Right lobe of liver (tissue), 6 donors: ENCODE measurements at places on chromosomes 13 and 19.
A peak's percentile ranks its signal among the peaks of the same experiment; 100 is the strongest.

DNA sequence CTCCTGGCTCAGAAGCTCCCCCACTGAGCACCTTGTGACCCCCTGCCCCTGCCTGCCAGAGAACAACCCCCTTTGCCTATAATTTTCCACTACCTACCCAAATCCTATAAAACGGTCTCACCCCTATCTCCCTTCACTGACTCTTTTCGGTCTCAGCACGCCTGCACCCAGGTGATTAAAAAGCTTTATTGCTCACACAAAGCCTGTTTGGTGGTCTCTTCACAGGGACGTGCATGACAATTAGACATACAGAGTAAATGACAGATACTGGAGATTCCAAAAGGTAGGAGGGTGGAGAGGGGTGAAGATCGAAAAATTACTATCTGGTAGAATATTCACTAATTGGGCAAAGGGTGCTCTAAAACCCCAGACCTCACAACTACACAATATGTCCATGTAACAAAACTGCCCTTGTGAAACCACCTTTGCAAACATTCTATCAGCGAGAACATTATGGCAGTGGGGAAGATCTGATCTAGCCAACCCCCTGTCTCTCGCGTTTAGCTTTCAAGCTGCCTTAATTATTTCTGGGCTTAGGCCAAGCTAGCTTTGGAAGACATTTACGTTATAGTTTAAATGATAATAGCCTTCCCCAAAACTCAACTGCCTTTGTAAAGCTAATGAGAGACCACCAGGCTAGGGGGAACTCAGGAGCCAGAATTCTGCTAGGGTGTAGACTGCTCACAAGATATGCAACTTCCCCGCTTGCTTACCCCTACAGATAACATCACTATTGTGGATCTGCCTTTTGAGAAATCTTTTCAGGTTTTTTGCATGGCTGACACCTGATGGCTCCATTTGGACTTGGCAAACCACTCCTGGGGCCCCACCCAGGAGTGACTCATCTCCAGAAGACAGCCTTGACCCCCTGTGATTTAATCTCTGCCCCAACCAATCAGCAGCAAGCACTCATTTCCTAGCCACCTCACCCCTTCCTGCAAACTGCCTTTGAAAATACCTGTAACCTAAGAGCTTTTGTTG, 1534.0 kb upstream of the SPRY2 start:
- DNase-seq: no peak

- DNase-seq: no peak
Measured at GRCh38 chr19:7860714-7861618, 13.2 kb downstream of the PRR36 start.

GRCh38 chr13:92989301-92989700, 237.3 kb upstream of the GPC6 start:
- DNase-seq: no peak

GRCh38 chr13:62924395-62924794, 1508.7 kb upstream of the PCDH20 start:
- DNase-seq: no peak

DNA sequence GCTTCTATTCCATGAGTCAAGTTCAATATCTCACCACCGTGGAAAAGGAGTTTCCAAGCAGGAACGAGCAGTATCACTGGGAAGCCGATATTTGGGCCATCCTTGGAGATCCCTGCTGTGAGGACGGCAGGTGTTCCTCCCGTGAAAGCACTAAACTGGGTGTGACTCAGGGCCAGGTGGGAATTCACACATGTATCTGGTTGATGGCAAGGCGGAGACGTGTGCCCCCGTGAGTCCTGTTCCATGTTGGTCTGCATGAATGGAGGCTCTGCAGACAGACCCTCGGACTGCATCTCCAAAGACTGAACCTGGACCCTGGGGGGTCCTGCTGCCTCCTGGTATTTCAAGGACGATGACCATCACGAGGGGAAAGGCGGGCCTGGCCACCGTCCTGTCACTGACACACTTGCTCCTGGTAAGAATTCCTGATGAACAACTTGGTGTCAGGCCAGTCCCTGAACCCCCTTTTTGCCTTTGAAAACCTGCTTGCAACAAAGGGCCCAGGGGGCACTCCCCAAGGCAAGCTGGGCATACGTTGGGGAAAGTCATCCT, 22.8 kb upstream of the GAS6 start:
- no peak for DNase-seq

GRCh38 chr13:102361113-102361512, 40.7 kb downstream of the FGF14 start:
- no peak for DNase-seq

DNA sequence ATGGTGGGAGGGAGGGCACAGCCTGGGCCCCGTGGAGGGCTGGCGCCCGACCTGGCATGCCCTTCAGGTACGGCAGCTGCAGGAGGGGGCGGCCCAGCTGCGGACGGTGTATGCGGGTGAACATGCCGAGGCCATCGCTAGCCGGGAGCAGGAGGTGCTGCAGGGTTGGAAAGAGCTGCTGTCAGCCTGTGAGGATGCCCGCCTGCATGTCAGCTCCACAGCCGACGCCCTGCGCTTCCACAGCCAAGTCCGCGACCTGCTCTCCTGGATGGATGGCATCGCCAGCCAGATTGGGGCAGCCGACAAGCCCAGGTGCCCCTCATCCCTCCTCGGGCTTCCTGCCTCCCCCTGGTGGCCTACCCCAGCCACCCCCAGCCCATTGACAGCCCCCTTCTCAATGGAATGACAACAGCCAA, 16.6 kb upstream of the SHKBP1 start:
- no peak for DNase-seq

DNA sequence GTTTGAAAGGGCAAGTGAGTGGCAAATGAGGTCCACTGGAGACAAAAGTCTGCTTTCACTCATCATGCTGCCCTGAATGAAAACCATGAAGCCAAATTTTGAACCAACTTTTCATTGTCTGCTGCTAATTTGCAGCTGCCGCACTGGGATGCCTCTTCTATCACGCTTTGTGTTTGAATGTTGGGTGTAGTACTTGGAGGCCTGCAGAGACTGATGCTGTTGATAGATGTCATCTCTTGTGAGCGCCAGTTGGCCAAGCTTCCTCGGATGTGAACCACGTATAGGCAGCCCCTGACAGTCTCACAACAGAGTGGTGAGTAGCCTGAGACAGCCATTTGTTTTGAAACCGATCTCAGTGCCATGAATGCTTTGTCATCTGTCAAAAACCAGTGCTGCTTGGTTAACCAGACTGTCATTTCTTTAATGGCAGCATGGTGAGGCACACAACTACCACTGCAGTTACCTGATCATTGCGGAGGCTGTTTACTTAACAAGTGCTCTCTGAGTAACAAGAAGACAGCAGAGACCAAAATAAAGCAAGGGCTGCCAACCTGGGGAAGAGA, 31.2 kb upstream of the SLC10A2 start:
- DNase-seq: no peak

DNA sequence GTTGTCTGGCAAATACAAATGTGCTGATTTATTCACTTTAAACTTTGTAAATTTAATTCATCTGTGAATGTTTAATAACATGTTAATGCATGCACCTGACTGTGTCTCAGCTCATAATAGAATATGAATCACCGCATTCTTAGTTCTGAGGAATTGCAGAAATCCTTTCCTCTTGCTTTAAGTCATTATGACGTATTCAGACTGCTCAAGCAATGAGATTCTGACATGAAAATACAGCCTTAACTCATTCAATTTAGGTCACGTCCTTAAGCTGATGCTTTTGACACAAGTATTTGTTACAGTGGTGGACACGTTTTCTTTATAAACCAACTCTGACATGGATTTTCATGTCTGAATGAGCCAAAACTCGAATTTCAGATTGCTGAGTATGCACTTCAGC, 541.0 kb upstream of the KLF12 start:
- DNase-seq: no peak

DNA sequence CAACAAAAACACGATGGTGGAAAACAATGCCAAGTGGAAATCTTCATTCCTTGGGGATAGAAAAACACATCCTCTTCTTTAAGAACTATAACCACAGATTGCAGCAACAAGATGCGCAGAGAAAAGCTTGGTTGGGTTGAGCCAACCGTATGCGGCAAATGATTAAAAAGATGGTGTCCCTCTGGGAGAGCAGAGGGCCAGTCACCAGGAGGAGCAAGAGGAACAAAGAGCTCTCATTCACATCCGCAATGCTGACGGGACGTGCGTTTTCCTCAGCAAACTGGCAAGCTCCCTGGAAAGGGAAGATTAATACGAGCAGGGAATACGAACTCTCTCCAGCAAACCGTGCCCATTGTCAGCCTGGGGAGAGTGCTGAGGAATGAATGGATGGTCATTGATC, 141.6 kb downstream of the KATNAL1 start:
- DNase-seq: no peak

- no peak for DNase-seq
Measured at GRCh38 chr13:43003010-43003409, 11.0 kb upstream of the EPSTI1 start.

DNA sequence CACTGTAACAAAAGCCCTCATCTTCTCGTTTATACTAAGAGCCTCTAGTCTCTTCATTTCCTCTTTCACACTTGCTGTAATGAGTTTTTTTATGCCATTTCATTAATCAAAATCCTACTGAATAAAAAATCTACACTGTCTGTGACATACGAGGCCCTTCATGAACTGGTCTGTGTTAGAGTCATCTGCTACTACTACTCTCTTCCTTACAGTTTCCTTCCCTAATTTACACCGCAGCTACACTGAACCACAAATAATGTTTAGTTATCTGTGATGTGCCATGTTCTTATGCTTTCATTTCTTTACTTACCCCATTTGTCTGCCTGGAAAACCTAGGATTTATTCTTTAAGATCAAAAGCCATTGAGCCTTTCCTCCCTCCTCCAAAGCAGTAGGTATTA, 16.0 kb downstream of the UFM1 start:
- no peak for DNase-seq

DNA sequence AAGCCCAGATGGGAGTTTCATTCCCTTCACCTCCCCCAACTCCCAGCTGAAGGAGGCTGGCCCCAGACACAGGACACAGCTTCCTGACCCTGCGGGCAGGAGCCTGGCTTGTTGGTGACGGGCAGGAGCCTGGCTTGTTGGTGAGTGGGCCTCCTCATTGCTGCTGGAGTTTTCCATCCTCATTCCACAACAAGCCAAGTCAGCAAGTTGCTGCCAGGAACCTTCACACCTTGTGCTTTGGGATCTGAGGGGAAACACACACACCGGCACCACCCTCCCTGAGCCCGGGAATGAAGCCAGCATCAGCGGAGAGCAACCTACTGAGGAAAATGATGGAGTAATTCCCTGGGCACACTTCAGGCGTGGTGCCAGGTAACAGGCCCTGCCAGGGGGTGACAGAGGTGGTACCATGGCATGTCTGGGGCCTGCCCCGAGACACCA, 74.9 kb downstream of the ALOX5AP start:
- DNase-seq: no peak

DNA sequence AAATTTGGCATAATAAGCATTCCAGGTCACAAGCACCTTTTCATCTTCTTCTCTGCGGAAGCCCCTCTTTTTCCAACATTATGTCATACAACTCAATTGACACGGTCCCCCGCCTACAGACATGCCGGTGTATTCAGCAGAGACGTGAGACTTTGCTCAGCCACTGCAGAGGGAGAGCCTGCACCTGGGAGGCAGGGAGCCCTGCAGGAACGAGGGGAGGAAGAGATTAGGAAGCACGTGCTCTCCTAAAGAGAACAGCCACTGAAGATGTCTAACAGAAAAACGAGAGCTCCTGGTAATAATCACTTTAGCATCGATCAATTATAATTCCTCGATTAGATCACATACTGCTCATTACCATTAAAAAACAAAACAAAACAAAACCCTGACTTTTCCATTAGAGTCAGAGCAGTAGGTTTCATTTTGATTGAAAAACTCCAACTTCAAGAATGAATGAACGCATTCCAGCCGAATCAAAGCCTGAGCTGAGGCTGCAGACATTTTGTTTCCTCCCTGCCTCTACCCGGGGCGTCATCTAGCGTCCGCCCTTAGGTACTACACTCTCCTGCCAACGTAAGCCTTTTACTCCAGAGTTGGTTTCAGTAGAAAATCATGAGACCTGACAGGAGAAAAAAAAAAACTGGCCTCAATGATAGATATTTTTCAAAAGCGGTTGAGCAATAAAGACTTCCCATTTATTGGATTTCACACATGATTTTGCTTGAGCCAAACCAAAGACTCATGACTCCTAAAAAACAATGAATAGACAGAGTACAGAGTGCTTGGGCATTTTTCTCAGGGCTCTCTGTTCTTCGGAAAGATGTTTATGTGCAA, 194.5 kb downstream of the KATNAL1 start:
- DNase-seq: peak; percentile 86

DNA sequence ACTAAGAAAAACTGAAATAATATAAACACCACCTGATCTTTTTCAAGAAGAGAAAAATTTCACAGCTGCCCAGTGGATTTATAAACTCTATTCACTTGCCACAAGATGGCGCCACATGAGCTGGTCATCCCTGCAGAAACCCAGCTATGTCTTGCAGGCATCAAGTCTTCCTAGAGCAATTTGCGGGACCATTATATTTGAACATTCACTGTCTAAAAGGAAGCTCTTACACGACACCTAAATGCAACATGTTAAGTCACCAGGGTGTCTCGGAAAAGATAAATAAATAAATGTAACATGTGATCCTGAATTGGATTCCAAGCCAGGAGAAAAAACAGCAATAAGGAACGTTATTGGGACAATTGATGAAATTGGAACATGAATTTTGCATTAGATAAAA, 20.3 kb upstream of the AKT2 start:
- peak; percentile 67 for DNase-seq

DNA sequence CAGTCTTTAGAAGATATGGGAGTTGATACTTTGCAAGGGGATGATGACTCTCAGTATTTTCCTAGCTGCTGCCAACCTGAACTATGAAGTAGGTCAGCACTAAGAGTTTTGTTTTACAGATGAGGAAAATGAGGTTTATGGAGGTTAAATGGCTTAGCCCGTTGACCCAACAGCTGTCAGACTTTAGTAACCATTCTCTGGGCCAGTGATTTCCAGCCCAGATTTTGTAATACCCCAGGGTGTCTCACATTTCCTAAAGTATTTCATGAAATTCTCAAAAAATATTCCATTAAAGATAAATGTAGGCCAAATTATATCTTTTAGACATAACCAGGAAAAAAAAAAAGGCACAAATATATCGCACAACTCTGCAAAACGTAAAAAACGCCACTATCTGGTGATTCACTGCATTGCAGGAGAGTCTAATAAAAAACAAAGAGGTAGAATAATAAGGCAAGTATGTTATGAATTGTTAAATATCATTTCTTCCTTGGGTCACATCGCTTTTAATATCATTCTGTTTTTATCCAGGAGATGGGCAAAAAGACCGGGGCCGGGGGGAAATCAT, 112.5 kb downstream of the DACH1 start:
- no peak for DNase-seq

GRCh38 chr13:59728896-59729545, 434.7 kb downstream of the DIAPH3 start:
- DNase-seq: no peak

DNA sequence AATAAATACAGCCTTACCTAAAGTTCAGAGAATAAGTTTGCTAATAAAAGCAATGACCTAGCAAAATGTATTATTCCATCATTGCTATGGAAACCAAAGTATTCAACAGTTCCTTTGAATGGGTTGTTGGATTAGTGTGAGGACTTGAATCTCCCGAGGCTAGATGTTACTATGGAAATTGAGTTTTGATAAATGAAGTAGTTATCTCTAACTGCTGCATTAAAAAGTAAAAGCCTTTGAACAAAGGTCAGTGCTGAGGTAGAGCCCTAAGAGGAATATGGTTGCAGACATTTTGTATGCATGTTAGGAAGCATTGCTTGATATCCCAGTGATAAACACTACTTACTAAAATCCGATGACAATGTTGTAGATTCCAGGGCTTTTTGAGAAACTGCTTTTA, 6.2 kb downstream of the KLF5 start:
- DNase-seq: no peak
